NCI-H226 (cell line): ENCODE measurements at places on chromosomes 6 and 20.
A peak's percentile ranks its signal among the peaks of the same experiment; 100 is the strongest.

DNA sequence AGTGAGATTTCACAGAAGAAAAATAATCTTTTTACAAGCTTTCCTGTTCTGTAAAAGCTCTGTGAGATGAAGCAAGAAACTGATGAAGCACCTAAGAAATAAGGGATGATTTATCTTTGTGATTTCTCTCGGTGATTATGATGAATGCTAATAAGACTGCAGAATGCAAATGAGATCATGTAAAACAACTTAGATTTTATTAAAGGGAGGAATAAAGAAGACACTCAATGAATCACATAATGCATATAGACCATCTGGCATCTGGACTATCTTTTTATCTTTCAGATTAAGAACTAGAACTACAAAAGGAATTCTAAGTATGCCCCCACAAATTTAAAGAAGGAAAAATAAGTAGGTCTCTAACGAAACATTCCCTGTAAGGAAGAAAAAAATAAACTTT is 361.5 kb upstream of the OPRM1 start:
- DNase-seq: no peak

- DNase-seq: no peak
Measured at GRCh38 chr6:38034274-38034914, 214.9 kb downstream of the ZFAND3 start.

GRCh38 chr6:16635810-16636602 is 125.3 kb downstream of the ATXN1 start:
- DNase-seq: peak; percentile 4

DNA sequence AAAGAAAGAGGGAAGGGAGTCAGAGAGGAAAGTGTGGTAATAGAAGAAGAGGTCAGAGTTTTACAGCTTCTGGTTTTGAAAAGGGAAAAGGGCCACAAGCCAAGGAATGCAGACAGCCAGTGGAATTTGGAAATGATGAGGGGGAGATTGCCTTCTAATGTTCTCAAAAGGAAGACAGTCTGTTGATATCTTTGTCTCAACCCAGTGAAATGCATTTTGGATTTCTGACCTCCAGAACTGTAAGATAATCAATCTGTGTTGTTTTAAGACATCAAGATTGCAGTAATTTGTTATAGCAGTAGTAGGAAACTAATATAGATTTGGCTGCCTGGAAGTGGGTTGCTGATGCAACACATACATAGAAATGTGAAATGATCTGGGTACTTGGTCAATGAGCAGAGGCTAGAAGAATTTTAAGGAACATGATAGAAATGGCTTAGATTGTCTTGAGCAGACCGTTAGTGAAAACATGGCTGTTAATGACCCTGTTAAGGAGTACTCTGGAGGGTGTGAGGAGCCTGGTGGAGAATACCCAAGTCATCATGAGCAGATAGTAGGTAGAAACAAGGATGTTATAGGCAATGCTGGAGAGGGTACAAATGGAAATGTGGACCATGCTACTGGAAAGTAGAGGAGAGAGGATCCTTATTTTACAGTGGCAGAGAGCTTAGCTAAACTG is 255.8 kb upstream of the RAB32 start:
- DNase-seq: peak; percentile 65

- DNase-seq: no peak
Measured at GRCh38 chr20:61746781-61747180, 318.9 kb downstream of the TAF4 start.

GRCh38 chr6:163828038-163828795 is 413.7 kb downstream of the QKI start:
- DNase-seq: no peak

GRCh38 chr6:11437824-11438459 is 99.6 kb upstream of the TMEM170B start:
- no peak for DNase-seq

DNA sequence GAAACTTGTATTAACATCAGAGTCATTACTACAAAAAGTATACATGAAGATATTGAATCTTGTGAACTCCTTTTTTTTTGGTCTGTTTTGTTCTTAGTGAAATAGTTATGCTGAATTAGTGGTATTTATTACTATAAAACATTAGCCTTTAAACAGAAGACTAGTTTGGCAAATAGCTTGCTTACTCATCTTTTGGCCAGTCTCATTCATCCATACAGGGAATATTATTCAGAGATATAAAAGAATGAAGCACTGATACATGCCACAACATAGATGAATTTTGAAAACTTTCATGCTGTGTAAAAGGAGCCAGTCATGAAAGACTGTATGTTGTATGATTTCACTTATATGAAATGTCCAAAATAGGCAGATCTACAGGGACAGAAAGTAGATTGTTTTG is 205.9 kb downstream of the ZFAND3 start:
- DNase-seq: no peak

DNA sequence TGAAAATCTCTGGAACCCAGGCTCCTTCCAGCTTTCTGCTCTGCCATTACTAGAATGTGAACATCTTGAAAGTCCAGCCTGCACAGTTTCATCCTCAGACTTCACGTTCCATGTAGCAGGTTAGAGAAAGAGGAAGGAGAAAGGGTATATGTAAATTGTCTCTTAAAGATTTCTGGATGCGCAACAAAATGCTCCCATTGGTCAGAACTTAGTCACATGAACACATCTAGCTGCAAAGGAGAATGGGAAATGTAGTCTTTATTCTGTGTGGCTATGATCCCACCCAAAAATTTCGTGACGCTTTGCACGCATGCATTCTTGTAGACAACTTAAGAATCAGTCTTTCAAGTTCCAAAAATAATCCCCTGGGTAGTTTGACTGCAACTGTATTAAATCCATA is 46.4 kb upstream of the CHD6 start:
- DNase-seq: no peak

GRCh38 chr6:39309942-39310531 is 4.2 kb downstream of the KCNK17 start:
- peak; percentile 54 for DNase-seq

GRCh38 chr20:12372557-12372956 is 454.9 kb downstream of the BTBD3 start:
- DNase-seq: no peak

GRCh38 chr6:51625566-51625965 is 461.8 kb downstream of the PKHD1 start:
- no peak for DNase-seq

DNA sequence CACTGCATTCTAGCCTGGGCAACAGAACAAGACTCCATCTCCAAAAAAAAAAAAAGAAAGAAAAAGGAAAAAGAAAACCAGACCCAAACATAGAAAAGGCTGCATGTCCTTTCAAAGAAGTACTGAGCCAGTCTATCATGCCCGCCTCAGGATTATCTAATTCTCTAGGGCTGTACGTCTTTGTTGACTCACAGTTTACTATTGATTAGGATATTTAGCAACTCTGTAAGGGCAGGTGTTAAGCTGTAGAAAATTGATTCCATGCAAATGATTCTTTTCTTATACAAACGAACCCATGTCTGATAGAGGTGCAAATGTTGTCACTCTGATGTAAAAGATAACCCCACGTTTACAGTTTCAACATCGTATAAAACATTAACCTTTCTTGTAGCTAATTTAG is 209.0 kb downstream of the TTLL2 start:
- DNase-seq: no peak

DNA sequence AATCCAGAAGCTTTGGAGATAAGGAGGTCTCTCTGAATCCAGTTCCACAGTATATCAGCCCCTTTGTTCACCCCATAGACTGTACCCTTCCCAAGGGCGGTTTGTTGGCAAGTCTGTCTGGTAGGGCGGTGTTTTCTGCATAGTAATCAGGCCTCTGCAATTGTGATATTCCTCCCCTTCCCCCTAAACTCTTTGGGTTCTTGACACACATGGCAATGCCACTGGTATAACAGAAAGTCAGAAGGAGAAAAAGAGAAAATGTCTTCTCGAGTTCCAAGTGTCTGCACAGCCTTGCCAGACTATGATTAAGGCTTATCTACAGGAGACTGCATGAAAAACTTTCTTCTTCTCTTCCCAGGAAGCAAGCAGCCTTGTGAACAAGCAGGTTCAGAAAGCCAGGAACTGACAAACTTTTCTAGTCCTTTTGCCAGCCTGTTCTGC is 45.6 kb downstream of the FOXO3 start:
- no peak for DNase-seq

- DNase-seq: peak; percentile 9
Measured at GRCh38 chr6:17021539-17021889, 80.3 kb upstream of the STMND1 start.

DNA sequence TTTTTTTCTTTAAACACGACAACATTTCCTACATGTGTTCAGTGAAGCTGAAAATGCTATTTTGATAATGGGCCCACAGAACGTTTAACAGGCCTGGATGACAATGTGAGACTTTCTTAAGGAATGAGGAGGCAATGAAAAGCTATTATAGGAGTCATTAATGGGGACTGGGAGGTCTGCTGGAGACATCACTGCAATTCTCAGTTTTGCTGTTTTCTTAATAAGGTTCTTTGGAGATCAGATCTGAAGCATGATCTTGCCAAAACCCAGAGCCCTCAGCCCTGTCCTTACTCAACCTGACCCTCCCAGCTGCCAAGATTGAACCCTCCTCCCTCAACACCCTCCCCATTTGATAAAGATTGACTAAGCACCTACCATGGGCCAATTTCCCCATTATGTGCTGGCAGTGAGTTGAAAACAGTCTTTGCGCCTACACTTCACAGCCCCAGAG is 353.1 kb downstream of the MAFB start:
- no peak for DNase-seq

DNA sequence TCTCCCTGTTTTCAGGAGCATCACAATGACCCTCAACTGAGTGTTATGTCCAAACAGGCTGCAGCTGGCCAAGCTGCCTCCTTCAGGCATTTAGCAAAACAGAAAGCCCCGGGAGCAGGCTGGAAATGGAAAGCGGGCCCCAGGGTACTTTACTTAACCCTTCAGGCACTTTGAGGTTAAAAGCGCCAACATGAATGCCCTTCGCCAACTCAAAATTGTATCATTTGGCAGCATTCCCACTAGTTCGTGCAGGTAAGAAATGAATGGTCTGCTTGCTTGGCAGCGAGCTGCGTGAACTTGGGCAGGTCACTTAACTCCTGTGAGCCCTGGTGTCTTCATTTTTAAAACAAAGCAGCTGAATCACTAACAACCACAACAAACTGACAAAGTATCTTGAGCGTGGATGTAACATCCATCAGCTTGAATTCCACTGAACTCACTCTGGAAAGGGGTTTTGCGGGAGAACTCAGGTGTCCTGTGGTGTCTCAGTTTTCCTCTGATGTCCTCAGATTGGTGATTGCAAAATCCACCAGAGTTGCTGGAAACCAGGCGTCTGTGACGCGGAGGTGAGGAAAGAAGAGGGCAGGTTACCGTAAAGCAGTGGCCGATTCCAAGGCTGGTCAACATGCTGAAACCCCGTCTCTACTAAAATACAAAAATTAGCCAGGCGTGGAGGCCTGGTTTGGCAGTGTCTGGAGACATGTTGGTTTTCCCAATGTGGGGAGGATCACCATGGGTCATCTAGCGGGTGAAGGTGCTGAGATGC is 118.8 kb upstream of the ZNF217 start:
- DNase-seq: no peak

DNA sequence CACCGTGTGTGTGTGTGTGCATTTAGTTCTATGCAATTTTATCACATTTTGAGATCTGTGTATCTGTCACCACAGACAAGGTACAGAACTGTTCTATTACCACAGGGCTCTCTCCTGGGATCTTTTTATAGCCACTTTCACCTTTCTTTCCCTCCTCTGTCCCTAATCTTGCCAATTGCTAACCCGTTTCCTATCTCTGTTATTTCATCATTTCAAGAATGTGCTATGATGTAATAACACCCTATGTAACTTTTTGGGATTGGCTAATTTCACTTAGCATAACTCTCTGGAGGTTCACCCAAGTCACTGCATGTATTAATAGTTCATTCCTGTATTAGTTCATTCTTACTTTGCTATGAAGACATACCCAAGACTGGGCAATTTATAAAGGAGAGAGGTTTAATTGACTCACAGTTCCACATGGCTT is 657.7 kb downstream of the QKI start:
- no peak for DNase-seq

GRCh38 chr6:5984150-5985089 is 22.3 kb downstream of the NRN1 start:
- no peak for DNase-seq

GRCh38 chr6:74597266-74597665 is 608.6 kb downstream of the COL12A1 start:
- peak; percentile 22 for DNase-seq

DNA sequence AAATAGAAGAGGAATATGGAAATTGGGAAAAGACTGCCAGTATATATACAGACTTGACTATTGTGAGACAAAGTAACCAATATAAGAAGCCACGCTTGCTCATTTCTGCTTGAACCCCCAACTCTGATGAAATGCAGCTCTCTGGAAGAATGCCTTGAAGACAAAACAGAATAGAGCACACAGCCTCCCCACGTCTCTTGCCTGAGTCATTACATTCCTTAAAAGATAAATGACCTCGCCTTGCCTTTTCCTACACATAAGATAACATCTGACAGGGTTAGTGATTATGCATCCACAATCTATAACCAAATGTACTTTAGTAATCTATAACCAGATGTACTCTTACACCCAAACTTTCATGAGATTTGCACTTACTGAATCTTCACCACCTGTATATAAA is 141.1 kb upstream of the EEF1E1 start:
- peak; percentile 75 for DNase-seq

DNA sequence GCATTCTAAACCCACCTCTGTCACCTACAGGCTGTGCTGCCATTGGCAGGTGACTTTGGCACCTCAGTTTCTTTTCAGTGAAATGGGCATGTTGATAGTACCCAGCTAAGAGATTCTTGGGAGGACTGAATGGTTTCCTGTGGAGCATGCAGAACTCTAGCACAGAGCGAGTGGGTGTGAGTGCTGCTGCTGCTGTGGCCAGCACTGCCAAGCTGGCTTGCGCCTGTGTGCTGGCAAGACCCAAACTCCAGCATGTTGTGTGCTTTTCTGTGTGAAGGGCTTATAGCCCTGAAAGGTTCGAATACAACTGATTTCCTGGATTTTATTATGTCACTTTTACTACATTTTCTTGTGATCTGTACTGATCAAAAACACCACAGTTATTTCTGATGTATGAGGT is 78.1 kb upstream of the KIF25 start:
- no peak for DNase-seq

GRCh38 chr20:17520583-17520982 is 10.6 kb downstream of the BFSP1 start:
- DNase-seq: peak; percentile 39
